ENCODE measurements at places on chromosomes 6 and 20. TPM values are rescaled to one million over a fixed set of nuclear protein-coding genes. Genes with fewer than 3 reads are reported as not detected.

The CEP250 gene
- total RNA-seq = 51.7 TPM

The SHLD1 gene
- 3.6 TPM for total RNA-seq

The PDE7B gene
- 1.3 TPM for total RNA-seq

The MATN4 gene
- total RNA-seq = not detected

The OR12D3 gene
- not detected for total RNA-seq

The MOXD1 gene
- 6.1 TPM for total RNA-seq

The FERMT1 gene
- total RNA-seq = 22.4 TPM

The AHCY gene
- 202 TPM for total RNA-seq

The PPIL4 gene
- 16.9 TPM for total RNA-seq

The PNLDC1 gene
- not detected for total RNA-seq

The FAM217A gene
- total RNA-seq = not detected

The ENPP1 gene
- 17.9 TPM for total RNA-seq

The FKBP5 gene
- 15.2 TPM for total RNA-seq

The PTCRA gene
- not detected for total RNA-seq

The MAPK13 gene
- 0.60 TPM for total RNA-seq

The HLA-DPB1 gene
- total RNA-seq = 33.5 TPM

The PACRG gene
- total RNA-seq = not detected

The LSM14B gene
- total RNA-seq = 35.6 TPM
